Activated CD4-positive, alpha-beta T cell treated with anti-CD3 and anti-CD28 coated beads for 36 hours (primary cell): ENCODE measurements at places on chromosomes 6 and 20.

- DNase-seq = no peak
These were observed 70.1 kb downstream of the PHF3 start for GRCh38 chr6:63705707-63706106.

- DNase-seq = peak; percentile 67
These were observed 30.0 kb upstream of the AKIRIN2 start for GRCh38 chr6:87731818-87732661.

GRCh38 chr20:32585586-32586127 is 524 bp upstream of the NOL4L start:
- DNase-seq = peak; percentile 53

- no peak for DNase-seq
These were observed 64.5 kb downstream of the FAM120B start for GRCh38 chr6:170371080-170371479.

DNA sequence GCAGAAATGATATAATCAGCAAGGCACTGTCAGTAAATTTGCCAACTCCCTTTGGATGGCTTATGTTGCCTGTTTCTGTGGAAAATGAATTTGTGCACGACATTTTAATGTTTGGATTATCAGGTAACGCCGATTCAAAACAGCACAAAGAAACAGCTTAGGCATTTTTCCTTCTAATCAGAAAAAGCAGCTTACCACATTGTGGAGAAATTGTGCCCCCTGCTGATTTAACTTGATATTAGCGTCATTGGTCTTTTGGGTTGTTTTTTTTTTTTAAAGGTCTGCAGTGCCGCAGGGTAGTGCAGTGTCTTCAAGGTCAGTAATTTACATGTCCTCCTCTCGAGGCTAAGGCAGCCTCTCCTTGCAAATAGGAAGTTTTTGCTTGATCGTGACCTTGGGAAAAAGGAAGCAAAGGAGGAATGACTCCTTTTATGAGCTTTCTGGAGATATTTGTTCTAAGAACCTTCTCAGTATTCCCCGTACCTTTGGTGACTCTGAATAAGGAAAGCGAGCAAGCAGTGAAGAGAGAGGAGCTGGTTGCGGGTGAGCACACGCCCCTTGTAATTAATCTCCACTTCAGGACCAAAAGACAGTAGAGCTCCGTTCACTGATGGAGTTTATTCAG is 79.1 kb downstream of the ELOVL4 start:
- DNase-seq = peak; percentile 35

DNA sequence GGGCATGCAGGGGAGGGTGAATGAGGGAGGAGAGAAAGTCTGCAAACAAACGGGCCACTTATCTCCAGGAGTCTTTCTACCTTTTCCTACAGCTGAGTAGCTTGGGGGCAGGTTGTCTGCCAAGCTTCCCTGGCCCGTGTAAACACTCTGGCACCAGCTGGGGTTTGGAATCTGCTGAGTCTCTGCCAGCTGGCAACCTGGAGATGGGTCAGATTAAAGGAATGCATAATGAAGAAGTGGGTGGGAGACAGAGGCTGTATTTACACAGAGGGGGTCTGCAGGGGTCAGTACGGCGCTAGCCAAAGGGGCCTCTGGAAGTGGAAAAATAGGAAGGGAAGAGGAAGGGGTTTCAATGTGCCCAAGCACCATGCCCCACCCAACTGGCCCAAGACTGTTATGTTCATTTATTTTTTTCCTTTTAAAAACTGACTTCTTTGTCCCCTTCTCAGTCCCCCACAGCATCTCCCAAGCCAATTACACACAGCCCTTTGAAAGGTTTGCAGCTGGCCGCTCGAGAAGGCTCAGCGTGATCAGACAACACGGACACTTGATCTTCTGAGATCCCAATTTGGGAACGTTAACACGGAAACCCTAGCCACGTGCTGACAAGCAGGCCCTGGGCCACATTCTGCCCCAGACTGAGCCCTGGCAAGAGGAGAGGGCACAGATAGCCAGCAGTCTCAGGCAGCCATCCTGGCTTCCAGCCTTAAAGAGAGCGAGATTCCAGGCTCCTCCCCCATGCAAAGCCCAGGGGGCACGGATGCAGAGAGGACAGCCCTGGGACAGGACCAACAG is 25.2 kb downstream of the TRAM2 start:
- no peak for DNase-seq

DNA sequence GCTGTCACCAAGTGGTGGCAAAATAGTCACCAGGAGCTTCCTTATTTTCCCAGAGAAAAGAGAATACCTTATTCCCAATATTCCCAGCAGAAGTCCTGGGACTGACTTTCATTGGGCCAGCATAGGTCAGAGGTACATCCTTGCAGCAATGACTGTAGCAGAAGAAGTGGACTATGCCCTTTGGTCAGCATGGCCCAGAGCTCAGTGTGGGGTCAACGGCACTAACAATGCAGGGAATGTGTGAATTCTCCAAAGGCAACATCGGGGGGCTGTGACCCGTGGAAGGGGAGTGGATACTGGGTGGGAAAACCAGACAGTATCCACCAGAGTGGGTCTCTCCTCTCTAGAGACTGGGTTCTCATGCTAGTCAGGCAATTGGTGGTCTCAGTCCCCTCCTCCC is 15.6 kb upstream of the LBP start:
- DNase-seq = no peak

DNA sequence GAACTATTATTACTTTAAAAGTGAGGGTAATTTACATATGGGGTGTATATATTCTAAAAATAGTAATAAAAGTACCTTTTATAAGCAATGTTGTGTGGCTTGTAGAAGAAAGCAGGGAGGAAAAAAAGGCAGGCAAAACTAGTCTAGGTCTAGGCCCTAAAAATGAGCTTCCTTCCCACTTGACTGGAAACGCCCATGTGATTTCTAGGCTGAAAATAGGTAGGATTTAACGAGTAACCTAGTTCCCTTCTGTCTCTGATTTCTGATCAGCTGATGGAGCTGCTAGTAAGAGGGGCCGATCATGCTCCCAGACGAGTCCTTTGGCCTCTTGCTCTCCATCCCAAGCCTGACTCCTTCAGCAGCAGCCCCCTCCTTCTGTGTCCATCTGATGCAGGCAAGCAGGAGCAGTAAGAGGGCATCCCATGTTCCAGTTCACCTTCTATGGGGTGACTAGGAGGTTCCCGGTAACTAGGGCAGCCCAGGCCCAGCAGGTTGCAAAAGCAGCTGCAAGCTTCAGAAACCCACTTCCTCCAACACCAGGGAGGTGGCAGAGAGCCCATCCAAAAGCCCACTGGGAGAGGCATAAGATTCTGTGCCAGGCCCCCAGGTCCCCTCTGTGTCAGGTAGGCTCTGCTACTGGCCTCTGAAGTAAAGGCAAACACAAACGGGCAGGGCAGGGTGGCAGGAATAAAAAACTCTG is 24.4 kb downstream of the TBC1D20 start:
- DNase-seq = no peak

GRCh38 chr6:71509191-71510005 is 220.8 kb downstream of the OGFRL1 start:
- no peak for DNase-seq

DNA sequence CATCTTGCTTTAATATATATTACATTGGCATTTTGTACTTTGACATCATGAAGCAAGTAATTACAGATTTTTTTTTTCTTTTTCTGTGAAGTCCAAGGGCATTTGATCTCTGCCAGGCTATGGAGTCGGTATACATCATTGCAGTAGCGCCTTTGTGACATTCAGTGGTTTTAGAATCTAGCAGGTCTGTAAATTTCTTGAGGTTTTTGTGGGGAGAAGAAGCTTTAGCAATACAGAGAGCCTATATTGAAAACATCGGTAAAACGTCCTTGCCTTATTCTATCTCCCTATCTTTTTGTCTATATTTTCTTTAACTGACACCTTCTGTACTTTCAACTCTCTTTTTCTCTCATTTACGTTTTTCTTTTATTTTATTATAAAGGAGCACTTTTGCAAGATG is 47.2 kb downstream of the DUSP22 start:
- DNase-seq = no peak

- DNase-seq = no peak
These were observed 1.4 kb downstream of the NFS1 start for GRCh38 chr20:35697696-35698297.

DNA sequence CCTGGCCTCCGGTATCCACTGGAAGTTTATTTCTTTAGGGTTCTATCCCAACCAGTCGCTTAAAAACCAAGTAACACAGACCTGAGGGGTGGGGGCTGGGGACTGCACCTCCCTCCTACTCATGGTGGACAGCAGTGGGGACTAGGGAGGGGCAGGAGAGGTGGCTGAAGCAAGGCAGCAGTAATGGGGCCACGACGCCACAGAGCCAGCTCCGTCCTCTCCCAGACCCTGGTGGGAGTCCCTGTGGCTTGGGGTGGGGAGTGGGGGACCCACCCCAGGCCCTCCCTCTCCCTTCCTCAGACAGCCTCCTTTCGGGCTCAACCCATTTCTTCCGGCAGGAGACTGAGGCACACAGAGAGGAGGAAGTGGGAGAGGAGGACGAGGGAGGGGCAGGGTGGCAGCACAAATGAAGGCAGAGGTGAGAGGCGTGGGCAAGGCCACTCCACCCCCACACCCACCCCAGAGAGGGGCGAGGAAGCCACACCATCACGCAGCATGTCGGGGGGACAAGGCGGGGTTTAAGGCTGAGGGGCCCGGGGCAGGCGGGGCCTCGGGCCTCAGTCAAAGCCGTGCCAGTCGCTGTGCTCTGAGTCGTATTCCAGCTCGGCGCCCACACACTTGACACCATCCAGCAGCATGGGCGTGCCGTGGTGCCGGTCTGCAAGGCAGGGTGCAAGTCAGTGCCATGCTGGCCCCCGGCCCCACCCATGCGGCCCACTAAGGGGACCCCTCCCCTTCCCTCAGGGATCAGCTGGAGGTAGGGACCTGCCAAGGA is 13.9 kb downstream of the ADISSP start:
- no peak for DNase-seq

DNA sequence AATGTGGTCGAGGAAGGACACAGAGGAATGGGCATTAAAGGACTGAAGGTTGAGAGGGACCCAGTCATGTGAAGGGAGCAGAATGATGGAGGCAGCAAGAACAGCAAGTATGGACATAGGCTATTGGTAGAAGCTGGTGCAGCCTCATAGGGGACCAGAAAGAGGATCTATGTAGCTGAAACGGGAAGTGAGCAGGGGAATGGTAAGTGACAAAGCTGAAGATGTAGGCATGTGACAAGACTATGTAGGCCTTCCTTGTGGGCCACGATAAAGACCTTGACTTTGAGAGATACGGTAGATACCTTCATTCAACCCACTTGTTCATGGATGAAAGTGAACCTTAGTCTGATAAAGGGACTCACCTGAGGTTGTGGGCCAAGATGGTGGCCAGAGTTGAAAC is 3.5 kb downstream of the CTNNBL1 start:
- no peak for DNase-seq

GRCh38 chr6:54654381-54654780 is 192.2 kb upstream of the FAM83B start:
- no peak for DNase-seq

- DNase-seq = no peak
These were observed 55.2 kb downstream of the EFHC1 start for GRCh38 chr6:52475307-52475706.

DNA sequence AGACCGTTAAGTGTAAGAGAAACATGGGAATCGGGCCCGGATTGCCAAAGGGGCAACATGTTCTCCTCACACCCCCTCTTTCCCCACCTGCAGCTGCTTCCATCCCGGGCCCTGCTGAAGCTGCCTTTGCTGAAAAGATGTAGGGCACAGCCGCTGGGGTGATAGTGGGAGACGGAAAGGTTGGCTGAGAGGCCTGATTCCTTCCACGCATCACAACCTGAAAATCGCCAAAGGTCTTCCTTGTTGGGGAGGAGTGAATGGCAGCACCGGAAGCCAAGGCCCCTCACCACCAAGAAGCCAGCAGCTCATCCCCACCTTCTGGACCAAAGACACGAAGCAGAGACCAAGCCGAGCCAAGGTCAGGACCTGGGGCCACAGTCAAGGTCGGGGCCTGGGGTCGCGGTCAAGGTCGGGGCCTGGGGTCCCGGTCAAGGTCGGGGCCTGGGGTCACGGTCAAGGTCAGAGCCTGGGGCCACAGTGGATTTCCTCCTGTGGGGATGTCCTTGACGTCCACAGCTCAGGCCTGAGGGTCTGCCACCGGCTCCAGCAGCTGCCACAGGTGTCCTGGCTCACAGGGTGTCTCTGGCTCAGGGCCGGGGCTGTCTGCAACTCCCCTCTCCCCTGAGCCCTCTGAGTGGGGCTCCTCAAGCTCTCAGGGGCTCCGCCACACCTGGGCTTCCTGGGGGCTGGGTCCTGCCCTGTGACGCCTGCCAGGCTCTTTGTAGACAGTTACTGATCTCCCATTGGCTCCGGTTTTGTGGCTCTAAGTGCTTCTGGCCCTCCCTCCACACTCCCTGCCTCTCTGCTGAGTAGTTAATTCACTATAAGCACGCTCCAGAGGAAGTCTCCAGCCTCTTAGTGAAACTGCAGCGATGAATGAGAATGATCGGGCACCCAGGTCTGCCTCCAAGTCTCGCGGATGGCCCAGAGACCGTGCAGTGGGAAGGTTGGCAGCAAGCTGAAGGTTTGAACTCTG is 5.5 kb upstream of the CHRNA4 start:
- DNase-seq = no peak

- no peak for DNase-seq
These were observed 13.9 kb downstream of the CCN2 start for GRCh38 chr6:131937226-131937625.

DNA sequence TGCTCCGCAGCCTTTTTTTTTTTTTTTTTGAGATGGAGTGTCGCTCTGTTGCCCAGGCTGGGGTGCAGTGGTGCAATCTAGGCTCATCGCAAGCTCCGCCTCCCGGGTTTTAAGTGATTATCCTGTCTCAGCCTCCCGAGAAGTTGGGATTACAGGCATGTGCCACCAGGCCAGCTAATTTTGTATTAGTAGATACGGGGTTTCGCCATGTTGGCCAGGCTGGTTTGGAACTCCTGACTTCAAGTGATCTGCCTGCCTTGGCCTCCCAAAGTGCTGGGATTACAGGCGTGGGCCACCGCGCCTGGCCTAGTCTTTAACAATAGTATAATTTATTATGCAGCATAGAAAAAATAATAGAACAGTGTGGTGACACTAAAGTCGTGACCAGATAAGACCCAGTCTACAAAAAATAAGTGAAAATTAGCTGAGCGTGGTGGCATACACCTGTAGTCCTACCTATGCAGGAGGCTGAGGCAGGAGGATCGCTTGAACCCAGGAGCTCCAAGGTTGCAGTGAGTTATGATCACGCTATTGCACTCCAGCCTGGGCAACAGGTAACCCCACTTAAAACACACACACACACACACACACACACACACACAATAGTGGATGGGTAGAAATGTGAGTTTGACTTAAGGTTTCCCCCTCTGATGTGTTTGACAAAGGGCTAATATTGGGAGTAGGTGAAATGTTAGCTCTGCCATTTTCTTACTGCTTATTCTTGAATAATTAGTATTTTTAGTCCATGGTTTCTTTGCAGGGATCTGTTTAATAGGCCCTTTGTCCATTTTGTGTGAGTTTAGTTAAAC is 6.5 kb downstream of the PIM1 start:
- DNase-seq = no peak

GRCh38 chr6:137709424-137710236 is 157.4 kb upstream of the TNFAIP3 start:
- peak; percentile 71 for DNase-seq
